ENCODE measurements at places on chromosomes 5 and 9.
A peak's percentile ranks its signal among the peaks of the same experiment; 100 is the strongest.

DNA sequence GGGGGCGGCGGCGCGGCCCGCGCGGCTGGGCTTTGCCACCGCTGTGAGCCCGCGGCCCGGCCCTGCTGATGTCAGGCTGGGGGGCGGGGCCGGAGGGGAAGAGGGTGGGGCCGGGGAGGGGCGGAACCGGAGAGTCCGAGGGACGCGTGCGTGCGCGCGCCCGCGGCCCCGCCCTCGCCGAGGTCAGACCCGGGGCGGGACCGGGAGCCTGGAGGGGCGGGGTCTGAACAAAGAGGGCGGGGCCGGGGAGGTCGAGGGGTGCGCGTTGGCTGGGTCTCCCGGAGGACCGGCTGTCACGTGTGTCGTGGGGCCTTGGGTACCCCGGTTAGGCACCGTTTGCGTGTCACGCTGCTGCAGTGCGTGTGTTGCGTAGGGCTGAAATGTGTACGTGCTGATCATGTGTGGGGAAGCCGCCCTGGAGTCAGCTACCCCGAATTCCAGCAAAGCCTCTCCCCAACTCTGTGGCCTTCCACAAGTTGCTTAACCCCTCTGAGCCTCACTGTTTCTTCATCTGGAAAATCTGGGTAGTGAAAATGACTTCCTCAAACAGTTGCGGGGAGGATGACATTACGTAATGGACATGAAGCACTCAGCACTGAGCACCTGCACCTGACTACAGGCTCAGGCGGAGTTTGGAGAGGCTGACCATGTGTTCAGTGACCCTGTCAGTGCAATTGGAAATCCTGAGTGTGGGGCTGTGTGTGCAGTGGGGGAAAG lies at the start of gene RALGDS:
RALGDS (minus strand) TSS at position 43 of the 717 bp plus-strand sequence. CDS start 86 bp downstream, outside the sequence.
- DNase-seq, result peak; percentile 90

GRCh38 chr5:172342918-172343317 lies 59.4 kb upstream of the UBTD2 start:
- DNase-seq, result no peak

- no peak for DNase-seq
Measured at GRCh38 chr9:119453980-119454379, 84.7 kb upstream of the BRINP1 start.

- DNase-seq, result no peak
Measured at GRCh38 chr5:10534561-10535530, 29.0 kb upstream of the ANKRD33B start.

GRCh38 chr9:20236676-20237075 lies 385.6 kb downstream of the MLLT3 start:
- DNase-seq, result no peak

GRCh38 chr9:137174722-137175293 lies 3.0 kb upstream of the TMEM210 start:
- no peak for DNase-seq

DNA sequence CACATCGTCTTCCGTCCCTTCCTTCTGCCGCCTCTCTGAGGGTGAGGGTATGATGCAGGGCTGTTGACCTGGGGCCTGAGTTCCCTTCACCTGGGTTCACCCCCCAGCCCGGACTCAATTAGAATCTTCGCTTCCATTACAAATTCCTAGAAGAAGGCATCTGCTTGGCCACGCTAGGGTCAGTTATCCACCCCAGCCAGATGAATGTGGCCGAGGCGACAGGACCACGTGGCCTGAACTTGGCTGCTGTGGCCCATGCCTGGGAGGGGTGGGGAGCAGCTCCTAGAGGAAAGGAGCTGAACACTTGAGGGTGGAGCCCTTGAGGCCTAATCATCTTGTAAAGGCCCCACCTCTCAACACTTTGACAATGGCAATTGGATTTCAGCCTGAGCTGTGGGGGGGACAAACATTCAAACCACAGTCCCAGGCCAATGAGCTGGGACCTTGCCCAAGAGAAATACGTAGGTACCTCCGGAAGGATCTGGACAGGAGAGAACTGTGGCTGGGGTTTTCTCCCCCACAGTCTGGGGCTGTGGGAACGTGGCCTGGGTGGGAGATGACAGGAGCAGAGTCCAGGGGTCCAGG lies 90.6 kb upstream of the ADAMTS2 start:
- DNase-seq, result no peak

GRCh38 chr5:10434392-10434791 lies 7.3 kb upstream of the ROPN1L start:
- no peak for DNase-seq

DNA sequence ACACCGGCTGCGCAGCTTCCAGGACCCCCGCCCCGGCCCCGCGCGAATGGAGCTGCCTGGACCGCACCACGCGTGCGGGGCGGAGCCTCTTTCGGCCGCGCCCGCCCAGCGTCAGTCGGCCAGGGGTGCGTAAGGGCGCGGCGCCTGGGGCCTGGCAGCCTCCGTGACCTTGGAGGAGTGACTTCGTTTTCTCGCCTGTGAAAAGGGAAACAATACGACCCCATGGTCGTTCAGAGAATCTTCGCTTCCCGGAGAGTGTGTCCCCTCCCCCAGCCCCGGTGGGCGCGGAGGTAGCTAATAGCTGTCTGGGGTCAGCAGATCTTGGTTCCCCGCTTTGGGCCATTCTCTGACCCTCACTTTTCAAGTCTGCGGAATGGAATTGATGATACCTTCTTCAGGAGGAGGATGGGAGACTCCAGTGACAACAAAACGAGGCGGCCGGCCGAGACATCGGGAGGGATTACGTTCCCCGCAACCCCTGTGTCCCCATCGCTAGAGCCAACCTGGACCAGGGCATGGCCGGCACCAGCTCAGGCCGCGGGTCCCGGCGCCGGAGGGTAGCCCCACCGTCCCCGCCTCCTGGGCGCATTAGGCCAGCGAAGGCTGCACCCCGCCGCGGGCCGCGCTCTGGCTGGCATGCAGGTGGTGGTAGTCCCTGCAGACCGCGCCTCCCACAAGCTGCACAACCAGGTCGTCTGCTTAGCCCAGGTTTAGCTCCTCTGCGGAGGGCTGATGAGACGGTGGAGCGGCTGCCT lies 5.5 kb upstream of the CDHR2 start:
- no peak for DNase-seq

- no peak for DNase-seq
Measured at GRCh38 chr9:127979333-127980059, 1.3 kb downstream of the EEIG1 start.

- no peak for DNase-seq
Measured at GRCh38 chr5:102778478-102778877, 23.4 kb downstream of the PAM start.

- DNase-seq, result no peak
Measured at GRCh38 chr5:159157552-159157951, 51.8 kb downstream of the RNF145 start.

DNA sequence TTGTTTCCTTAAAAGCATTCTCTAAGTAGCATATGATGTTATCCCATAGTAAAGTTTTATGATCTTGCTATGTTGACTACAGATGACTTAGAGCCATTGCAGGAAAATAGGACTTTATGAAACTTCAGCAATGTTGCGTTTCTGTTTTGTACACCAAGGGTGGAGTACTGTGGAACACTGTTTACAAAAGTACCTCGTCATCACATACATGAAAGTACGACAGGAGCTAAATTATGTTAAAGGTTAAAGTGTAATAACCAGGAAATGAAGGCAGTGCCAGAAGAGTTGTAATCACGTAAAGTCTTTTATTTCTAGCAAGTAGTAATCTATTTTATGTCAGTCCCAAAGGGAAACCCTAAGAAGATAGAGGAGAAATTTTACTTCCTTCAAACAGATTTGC lies 50.9 kb downstream of the C9orf85 start:
- no peak for DNase-seq

GRCh38 chr9:37290940-37291485 lies 131.5 kb upstream of the GRHPR start:
- DNase-seq, result no peak

GRCh38 chr5:60330236-60330635 lies 369.7 kb downstream of the DEPDC1B start:
- no peak for DNase-seq

DNA sequence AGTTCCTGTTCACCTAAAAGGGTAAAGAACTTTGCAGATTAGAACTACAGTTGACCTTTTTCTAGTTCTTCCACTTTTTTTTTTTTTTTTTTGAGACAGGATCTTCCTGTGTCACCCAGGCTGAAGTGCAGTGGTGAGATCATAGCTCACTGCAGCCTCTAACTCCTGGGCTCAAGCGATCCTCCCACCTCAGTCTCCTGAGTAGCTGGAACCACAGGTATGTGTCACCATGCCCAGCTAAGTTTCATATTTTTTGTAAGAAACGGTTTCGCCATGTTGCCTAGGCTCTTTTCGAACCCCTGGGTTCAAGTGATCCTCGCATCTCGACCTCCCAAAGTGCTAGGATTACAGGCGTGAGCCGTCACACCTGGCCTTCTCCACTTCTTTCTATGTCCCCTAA lies 39.7 kb upstream of the TNFAIP8 start:
- DNase-seq, result no peak

DNA sequence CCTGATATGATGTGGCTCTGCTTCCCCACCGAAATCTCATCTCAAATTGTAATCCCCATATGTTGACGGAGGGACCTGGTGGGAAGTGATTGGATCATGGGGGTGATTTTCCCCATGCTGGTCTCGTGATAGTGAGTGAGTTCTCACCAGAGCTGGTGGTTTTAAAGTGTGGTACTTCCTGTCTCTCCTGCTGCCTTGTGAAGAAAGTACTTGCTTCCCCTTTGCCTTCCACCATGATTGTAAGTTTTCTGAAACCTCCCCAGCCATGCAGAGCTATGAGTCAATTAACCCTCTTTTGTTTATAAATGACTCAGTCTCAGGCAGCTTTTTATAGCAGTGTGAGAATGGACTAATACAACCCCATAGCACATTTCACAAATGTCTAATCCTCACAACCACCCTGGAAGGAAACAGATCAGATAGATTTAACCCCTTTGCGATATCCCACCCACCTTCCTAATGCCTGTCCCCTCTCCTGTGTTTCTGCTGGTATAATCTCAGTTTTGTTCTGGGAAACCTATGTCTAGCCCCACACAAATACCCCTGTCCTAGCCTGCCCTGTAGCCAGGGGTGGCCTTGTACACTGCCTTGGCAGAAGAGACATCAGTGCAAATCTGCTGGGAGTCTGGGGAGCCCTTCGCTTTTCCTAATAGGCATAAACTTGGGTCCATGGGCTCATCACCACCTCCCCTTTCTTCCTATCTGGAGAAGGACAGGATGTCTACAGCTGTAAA lies 157.0 kb upstream of the RAI14 start:
- no peak for DNase-seq

DNA sequence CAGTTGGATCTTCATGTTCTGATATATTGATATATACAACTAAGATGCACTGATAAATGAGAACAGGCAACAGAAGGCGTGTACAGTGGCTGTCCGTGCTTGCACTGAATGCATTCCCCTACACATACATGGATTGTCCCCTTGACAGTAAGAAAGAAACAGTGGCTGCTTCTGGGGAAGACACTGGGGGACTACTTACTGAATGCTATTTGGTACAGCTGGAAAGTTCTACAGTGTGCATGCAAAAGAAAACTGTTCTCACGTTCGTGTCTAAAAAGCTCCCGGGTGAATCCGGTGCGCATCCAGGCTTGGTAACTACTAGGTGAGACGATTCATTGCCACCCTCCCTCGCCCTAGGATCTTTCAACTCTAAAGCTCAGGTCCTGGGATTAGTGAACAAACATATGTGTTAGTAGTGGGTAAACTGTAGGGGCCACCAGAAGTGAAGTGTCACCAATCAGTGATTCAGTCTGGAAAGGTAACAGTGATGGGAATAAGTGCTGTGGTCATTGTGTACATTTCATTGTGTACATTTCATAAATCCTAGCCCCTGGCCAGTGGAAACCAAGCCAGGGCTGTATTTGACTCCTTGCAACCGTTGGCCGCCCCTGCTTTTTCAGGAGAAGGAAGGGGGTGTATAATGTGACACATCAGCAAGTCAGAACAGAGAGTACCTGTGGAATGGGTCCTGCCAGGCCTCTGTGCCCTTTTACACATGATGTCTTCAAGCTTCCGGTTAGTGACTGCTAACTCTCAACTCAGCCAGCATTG lies 46.3 kb upstream of the BOD1 start:
- DNase-seq, result no peak

- DNase-seq, result no peak
Measured at GRCh38 chr9:121764371-121764730, 112.9 kb downstream of the DAB2IP start.

DNA sequence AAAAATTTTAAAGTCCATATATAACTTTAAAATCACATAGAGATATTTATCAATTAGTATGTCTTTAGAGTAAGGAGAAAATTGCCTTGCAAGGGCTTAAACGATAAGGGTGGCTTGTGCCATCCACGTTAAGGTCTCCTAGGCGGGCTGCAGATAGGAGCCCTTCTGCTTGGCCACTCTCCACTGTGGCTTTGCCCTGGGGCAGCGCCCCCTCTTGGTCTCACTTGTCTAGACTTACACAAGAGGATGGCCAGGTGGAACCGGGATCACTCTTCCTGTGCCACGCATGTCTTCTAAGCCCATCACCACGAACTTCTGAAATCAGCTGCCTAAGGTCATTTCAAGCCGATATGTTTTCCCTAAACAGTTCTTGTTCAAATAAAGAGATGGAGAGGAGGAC lies 2.9 kb downstream of the FPGS start:
- DNase-seq, result no peak

DNA sequence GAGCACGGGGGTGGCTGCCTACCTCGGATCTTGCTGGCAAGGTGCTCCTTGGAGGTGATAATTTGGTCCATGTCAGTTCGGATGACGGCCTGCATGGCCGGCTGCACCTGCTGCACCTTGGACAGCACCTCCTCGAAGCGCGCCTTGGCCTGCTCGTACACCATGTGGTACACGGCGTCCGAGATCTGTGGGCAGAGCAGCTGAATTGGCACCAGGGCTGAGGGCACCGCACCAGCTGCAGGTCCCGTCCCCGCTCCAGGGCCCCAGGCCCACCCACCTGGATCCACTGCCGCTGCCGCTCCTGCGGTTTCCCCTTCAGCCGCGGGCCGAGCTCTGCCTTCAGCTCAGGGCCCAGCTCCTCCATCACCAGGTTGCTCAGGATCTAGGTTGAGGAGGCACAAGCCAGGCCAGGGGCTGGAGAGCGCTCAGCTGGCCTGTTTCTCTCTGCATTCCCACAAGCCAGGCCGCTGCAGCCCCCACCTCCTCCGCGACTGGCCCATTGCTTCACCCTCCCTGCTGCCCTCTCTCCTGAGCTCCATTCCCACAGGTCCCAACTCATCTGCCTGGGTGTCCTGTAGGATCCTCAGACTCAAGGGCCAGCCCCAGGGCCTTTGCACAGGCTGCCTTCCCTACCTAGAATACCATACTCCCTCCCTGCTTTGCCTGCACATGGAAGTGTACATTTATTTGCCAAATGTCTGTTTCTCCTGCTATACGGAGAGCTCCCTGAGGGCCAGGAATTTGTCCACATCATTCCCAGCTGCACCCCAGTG lies 65.7 kb downstream of the LRSAM1 start:
- no peak for DNase-seq

DNA sequence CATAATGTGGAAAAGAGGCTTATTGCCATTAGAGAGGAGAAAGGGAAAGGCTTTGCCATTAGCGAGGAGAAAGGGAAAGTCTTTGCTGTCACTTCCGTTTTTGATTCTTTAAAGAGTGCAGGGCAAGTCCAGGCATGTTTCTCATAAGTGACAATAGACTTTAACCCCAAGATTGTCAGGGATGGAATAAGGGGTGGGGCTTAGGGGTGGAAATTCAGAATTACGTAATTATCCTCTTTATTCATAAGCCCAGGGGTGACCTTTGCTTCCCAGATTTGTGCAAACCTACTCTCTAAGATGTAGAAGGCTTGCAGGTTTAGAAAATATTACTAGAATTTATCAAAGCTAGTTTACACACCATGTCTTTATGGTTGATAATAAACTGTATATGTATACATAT lies 2.3 kb upstream of the PLK2 start:
- no peak for DNase-seq

Data from stimulated activated CD4-positive, alpha-beta T cell treated with anti-CD3 and anti-CD28 coated beads, TNF-alpha, amount 100 ng/mL, for 1 hour (primary cell).